GM23248 (cell line): ENCODE measurements at places on chromosomes 7 and 10.

DNA sequence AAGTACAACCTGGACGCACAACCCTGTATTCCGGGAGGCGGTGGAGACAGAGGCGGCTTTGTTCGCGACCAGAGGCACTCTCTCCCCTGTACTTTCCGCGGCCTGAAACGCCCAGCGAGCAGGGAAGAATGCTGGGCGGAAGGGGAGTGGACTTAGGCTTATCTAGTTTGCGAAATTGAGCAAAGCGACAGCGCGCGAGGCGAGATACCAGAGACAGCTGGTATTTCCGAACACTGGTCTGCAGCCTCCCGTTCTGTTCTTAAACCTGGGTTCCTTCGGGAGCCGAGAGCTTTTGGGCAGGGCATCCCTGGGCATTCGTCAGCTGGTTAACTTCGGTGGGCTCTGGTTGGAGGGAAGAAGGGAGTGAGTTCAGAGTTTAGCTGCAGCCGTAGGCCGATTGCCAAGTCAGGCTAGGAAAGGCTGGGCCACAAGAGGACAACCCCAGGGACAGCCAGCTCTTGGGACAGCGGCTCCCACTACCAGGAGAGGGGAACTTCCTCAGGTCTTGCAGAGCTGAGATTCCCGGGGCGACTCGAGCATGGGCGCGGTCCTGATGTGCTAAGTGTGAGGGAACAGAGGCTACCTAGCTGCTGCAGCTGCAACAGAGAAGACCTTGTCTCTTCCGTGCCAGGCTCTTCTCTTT, 3.9 kb downstream of the HMX3 start:
- no peak for DNase-seq

GRCh38 chr7:77327067-77327931, 88.8 kb downstream of the GSAP start:
- DNase-seq: peak; percentile 89

DNA sequence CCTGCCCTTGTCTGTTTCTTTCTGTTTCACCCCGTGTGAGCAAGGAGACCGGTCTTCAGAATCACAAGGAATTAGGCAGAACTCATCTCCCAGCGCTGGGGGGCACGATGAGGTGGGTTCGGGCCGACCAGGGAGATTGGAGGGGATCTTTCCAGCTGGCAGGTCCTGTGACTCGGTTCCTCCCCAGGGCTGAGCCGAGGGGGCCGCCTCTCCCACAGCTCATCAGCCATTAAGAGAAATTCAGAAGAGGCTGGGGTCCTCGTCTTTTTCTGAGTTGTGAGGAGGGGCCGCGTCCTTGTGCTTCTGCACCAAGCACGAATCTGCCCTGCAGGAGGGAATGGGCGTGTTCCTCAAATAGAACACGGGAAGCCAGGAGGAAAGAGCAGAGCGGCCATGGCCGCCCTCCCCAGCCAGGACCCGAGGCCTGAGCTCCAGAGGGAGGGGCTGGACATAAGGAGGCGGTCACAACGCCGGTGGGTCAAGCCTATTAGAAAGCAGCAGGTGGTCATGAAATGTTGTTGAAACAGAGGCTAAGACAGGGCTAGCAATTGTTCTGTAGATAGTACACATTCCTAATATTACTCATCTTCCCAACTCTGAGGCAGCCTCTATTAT, 125.3 kb downstream of the ADARB2 start:
- no peak for DNase-seq

- no peak for DNase-seq
Observed at GRCh38 chr7:561631-562373, 42.2 kb upstream of the PDGFA start.

GRCh38 chr7:108442039-108442568, 14.1 kb downstream of the NRCAM start:
- no peak for DNase-seq

DNA sequence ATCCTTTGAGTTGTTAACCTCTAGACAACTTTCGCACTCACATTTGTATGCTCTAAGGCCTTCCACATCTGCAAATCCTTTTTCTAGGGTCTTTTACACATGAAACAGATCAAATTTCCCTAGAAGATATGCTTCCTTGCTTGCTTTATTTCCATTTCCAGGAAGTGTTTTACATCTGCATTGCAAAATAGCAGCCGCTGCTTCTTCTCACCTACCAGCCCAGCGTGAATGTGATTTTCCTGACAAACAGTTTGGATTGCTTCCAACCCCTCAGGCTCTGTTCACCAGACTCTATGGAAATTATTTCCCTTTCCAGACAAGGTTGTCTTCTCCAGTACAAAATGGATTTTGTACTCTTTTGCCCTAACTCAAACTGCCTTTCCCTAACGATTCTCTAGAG, 50.9 kb upstream of the PAPSS2 start:
- no peak for DNase-seq

GRCh38 chr10:76430061-76430645, 998.7 kb downstream of the LRMDA start:
- DNase-seq: peak; percentile 46

GRCh38 chr10:48467669-48468068, 137.2 kb downstream of the ARHGAP22 start:
- DNase-seq: no peak

DNA sequence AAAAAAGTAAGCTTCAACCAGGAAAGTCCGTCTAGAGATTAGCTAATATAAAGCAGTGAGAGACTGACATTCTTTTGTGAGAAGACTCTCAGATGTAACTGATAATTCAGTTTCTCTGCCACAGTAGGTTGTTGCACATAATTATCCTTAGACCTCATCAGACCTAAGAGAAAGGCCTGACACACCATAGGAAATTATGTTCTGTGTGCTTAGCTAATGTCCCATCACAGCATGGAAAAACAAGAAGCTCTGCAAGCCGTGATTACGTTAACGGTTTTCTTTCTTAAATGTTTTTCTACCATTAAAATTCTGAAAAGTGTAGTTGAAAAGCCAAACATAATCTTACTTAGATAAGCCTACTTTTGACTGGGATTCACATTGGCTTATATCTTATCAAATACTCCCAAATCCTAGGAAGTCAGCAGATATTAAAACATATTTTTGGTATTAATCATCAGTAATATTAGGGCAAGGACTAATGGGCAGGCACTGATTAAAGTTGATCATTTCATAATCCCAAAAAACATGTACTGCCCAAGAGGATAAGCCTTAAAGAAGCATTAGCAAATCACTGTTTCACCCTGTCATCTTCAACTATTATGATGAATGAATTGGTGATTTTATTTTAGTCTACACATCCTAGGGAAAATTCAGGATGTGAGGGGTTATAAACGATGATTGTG, 5.2 kb downstream of the CSTF2T start:
- DNase-seq: no peak

DNA sequence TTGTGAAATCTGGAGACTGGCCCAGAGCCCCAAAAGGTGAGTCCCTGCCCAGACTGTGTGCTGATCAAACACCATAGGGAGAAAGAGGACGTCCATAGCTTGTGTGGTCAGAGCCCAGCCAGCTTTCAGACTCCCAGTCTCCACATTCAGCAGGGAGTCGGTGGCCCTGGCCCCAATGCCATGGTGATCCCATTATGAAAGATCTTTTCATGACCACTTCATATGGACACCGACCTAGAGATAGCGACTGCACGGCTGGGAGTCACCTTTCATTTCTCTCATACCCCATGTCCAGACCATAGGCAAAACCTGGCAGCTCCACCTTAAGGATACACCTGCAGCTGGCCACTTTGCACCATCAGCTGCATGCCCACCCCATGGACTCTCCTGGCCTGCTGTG, 126.4 kb downstream of the ARHGAP22 start:
- no peak for DNase-seq

GRCh38 chr10:35027567-35027966, 62.6 kb downstream of the CUL2 start:
- peak; percentile 48 for DNase-seq

- peak; percentile 74 for DNase-seq
Observed at GRCh38 chr10:92640107-92640506, 47.2 kb downstream of the KIF11 start.

DNA sequence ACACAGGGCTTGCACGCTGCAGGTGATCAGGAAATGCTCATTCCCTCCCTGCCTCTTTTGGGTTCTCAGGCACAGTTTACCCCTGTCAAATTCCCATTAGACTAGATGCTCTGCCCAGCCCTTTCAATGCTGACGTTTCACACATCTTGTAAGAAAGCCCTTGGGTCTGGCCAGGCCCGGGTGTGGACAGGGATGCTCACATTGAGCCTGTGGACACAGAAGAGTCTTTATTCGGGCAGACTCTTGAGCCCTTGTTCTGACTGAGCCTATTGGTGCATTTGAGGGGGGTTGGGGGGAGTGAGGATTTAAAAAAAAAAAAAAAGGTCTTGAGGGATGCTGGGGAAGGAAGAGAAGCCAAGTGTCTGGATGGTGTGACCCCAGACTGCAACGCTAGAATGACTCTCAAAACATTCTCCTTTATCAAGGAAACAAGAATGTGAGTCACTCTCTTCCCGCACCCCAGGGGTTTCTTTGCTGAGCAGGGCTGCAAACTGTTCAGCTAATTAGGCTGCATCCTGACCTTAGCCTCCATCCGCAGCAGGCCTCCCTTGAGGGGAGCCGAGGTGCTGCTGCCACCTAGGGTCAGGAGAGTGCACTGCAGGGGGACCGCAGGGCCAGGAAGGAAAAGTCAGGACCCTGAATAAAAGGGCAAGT, 53.6 kb upstream of the TMEM72 start:
- peak; percentile 81 for DNase-seq

DNA sequence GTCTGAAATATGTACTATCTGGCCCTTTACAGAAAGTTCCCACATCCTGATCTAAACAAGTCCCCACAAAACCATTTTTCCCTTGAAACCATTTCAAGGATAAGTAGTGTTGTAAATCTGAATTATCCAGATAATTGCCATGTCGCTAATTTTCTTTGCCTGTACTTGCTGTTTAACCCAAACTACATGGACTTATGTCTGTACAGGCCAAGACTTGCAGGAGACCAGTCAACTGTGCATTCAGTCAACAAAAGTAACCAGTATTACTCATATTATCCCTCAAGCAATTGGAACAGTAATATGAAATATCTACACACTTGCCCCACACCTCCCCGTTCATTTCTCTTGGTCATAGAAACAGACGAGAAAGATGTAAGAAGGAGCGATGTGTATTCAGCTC, 347.8 kb upstream of the NFE2L3 start:
- no peak for DNase-seq

- DNase-seq: peak; percentile 35
Observed at GRCh38 chr10:122264436-122264835, 6.7 kb upstream of the BTBD16 start.

GRCh38 chr10:72297281-72297804, 23.6 kb downstream of the DDIT4 start:
- DNase-seq: peak; percentile 98

- DNase-seq: no peak
Observed at GRCh38 chr7:158350166-158350900, 237.3 kb downstream of the PTPRN2 start.

GRCh38 chr10:78551184-78552005, 517.4 kb upstream of the ZMIZ1 start:
- no peak for DNase-seq

GRCh38 chr7:33186192-33186591, 56.8 kb downstream of the BBS9 start:
- peak; percentile 70 for DNase-seq

- peak; percentile 59 for DNase-seq
Observed at GRCh38 chr7:107394276-107394675, 75.6 kb upstream of the GPR22 start.

GRCh38 chr7:85070967-85071628, 115.8 kb downstream of the SEMA3D start:
- DNase-seq: peak; percentile 28

- no peak for DNase-seq
Observed at GRCh38 chr7:99733003-99733402, 2.0 kb downstream of the CYP3A7 start.

DNA sequence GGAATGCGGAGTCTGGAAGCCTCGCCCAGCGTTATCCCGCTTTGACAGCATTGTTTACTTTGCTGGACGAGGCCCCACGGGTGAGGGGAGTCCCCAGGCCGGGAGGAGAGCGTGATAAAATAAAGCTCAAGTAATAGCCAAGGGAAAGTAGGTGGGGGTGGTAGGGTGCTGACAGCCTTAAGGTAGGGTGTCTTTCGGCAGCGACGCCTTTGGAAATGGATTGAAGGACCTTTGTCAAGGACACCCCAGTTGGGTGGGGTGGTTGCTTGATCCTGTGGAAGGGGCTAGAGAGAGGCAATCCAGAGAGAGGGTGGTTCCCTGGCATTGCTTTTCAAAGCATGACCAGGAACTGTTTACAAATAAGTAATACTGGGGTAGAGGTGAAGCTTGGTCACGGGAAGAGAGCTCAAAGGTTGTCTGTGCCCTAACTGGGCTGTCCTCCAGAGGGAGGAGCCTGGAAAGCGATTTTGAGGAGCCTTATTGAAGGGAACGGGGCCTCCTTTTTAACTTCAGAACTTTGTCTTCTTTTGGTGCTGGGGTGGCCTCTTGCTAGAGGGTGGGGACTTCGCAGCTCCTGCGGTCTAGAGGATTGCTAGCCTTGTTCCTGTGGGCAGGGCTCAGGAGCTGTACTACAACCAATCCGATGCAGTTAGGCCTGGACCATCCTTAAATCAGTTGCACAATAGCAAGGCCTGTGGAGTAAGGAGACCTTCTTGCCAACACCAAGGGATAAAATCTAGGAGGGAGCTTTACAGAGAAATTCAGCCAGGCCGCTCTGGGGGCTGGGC, 1.3 kb downstream of the EIF4EBP2 start:
- peak; percentile 97 for DNase-seq

DNA sequence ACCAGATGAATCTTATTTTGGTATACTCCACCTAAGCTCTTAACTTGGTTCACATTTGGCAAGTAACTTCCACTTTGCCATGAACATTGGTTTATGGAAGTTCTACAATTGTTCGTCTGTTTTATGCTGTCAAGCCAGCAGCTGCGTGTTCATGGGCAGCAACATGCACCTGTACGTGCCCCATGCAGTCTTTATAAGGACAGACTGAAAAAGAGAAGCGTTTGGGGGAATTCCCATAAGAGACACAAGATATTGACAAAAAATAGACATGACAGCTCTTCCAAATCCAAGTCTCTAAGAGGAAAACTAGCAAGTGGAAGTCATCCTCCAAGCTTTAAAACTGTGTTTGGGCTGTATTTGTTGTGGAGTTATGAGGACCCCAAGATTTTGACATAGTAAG, 151.6 kb downstream of the SLC16A9 start:
- no peak for DNase-seq

GRCh38 chr10:102462512-102463054, 11.2 kb upstream of the C10orf95 start:
- DNase-seq: no peak

- DNase-seq: no peak
Observed at GRCh38 chr7:152006336-152006735, 19.1 kb upstream of the GALNT11 start.

DNA sequence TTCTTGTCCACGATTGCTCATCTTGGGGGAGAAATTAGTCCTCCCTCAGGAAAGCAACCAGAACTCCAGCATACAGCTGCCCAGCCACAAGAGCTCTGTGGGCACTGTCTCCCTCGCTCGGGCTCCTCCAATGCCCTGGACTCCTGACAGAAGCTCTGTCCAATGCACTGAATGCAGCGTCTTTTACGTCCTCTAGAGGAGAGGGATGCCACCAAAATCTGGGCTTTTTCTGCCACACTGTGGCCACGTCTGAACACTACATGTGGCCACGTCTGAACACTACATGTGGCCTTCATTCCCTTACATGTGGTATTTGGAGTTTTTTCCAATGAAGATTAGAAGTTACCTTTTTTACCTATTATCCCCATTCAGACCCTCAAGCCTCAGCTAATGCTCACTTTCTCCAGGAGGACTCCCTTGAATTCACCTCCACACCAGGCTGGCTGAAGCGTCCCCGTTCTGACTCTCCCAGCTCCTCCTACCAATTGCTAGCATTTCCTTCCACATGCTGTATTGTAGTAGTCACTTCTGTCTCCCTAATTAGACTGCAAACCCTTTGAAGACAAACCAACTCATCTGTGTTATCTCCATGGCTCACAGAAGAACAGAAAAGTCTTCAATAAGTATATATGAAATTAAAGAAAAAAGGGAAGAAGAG, 134.3 kb upstream of the PDE1C start:
- DNase-seq: peak; percentile 90
